ENCODE measurements at places on chromosomes 12 and 14.

GRCh38 chr14:105272623-105273022 is 24.3 kb downstream of the BTBD6 start:
- DNase-seq: no peak

GRCh38 chr12:2113119-2113912 is 60.5 kb downstream of the CACNA1C start:
- DNase-seq: no peak

DNA sequence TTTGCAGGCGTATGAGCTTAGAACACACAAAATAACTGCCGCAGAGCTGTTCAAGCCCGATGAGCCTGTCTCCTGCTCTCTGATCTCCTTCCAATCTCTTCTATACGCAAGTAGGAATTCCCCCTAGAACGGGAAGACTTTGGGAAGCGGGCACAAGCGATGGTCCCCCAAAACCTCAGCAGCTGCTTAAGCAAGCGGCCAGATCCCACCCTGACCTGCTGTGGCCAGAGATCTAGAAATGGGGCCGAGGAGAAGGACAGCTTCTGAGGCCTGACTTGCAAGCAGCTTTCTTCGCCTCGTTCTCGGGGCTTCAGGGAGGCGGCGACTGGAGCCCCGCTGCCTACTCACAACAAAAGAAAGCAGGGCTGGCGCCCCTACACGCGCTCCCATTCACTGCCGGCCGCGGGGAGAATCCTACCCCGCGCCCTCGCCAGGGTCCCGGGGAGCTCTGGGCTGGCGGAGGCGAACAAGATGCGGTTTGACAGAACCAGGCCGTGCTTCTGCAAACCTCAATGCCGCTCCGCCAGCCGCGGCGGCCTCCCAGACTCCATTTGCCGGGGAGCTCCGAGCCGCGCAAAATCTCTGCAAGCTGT is 922 bp downstream of the TBX5 start:
- no peak for DNase-seq

DNA sequence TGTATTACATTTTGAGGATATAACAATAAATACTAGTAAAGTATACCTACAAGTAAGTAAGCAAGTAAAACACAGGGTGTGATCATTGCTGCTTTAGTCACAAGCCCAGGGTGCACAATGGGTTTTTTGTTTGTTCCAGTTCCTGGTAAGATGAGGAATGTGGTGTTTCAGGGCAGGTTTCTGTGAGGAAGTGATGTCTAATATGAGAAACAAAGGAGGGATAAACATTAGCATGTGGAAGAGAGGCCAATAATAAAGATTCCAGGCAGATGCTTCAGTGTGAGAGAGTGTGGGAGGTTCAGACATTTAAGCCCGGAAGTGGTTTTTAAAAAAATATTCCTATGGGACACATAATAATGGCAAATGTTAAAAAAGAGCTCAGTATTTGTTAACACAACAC is 808.1 kb upstream of the USP15 start:
- no peak for DNase-seq

- DNase-seq: no peak
Measured at GRCh38 chr12:5716976-5717375, 228.1 kb downstream of the ANO2 start.

- DNase-seq: peak; percentile 66
Measured at GRCh38 chr12:40692765-40693206, 547 bp downstream of the CNTN1 start.

GRCh38 chr14:39212693-39213092 is 21.0 kb upstream of the MIA2 start:
- DNase-seq: no peak

- no peak for DNase-seq
Measured at GRCh38 chr12:111785651-111786050, 18.9 kb downstream of the ALDH2 start.

GRCh38 chr12:92076101-92076500 is 69.5 kb downstream of the BTG1 start:
- DNase-seq: no peak

- DNase-seq: no peak
Measured at GRCh38 chr14:98906123-98906995, 365.6 kb downstream of the BCL11B start.

DNA sequence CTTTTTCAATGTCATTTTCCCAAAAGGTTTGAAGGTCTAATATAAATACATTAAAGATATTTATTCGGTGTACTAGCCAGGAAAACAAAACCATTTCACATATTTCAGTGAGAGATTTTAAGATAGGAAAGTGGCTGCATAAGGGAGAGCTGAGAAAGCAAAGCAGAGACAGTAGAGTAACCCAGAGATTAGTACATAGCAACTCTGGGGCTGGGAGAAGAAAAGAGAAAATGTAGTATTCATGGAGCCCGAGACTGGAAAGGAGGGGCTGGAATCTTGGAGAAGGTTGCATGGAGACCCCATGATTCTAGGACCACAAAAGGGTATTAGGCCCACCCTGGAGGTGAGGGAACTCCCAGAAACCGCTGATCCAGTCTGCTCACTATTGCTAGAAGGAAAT is 236.9 kb downstream of the PAWR start:
- DNase-seq: no peak

- no peak for DNase-seq
Measured at GRCh38 chr14:68328509-68328908, 464.4 kb downstream of the ZFP36L1 start.

Measured in caudate nucleus (tissue), 63 donors.